Smooth muscle cell of bladder (primary cell): ENCODE measurements at places on chromosomes 4 and X. TPM values are rescaled to one million over a fixed set of nuclear protein-coding genes. Genes with fewer than 3 reads are reported as not detected.

The RIPPLY1 gene
- 0.14 TPM in 1 of 2 replicates, not detected in the other for total RNA-seq

The TMSB15C gene
- 3.3 and 3.4 TPM in 2 replicates for total RNA-seq

The SAGE1 gene
- under 0.01 TPM in 1 of 2 replicates, not detected in the other for total RNA-seq

The ART3 gene
- 0.09 and 0.28 TPM in 2 replicates for total RNA-seq

The PRKX gene
- total RNA-seq = 8.7 and 11.1 TPM in 2 replicates

The FREM3 gene
- under 0.01 TPM in 1 of 2 replicates, not detected in the other for total RNA-seq

The LINC00632 gene
- 5.4 and 6.2 TPM in 2 replicates for total RNA-seq

The GAGE12G gene
- total RNA-seq = not detected in 2 replicates

The SSX3 gene
- not detected in 2 replicates for total RNA-seq
